ENCODE measurements at places on chromosomes 3 and 15.

DNA sequence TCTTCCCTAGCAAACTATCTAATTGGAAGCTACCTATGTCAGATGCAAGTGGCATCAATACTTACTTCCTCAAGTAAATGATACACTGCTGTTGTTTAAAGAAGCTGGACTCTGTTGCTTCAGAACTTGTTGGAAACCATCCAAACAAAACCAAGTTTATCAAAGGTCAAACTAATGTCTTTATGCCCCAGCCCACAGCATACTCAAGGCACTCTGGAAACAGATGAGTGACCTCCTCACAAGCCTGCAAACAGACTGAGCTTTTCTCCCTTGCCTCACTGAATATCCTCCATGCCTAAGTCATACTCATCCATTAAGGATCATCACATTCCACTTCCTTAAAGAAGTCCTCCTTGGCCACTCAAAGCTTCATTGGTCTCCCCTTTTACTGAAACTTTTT lies 107.4 kb upstream of the ACP3 start:
- no peak for DNase-seq

- DNase-seq, result no peak
Measured at GRCh38 chr3:41276191-41276590, 76.9 kb downstream of the CTNNB1 start.

DNA sequence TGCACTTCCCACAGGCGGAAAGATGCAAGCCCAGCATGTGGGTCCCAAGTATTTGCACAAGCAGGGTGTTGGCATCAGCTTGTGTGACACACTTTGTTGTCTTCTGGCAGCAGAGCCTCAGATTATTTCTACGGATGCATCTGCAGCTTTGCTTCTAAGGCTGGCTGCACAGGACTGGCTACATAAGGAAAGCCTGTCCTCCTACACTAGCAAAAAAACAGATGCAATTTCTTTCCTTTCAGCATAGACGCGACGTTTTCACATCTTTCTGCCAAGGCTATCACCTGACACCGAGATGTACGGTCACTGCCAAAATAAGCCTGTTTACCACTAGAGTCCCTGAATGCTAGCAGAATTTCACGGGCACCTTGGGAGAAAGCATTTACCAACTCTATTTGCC lies 13.5 kb downstream of the MRPS11 start:
- DNase-seq, result no peak

DNA sequence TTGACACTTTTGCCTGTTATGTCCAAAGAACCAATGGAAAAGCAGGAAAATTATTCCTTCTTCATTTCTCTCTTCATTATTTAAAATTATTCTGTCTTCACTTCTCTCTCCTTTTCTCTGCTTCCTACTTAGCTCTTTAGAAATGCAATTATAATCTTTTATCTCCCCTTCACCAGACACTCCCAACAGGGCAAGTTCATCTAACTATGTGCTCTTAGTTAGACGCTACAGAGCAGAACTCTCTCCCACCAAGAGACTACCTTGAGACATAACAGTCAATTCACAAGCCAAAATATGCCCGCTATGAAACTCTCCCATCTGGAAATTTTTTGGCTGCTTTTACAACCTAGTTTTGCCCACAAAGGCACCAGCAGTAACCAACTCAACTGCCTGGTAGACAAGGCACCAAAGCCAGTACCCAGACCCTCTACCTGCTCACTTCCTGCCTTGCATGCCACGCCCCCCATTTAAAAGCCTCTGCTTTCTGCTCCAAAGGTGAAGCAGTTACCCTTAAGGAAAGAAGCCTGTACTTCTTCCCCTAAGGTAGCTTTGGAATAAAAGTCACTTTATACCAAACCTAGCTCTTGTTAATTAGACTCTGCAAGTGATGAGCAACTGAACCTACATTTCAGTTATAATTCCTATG lies 28.1 kb downstream of the CCRL2 start:
- no peak for DNase-seq

All from left renal pelvis (tissue), 4 donors.